Frontal cortex (tissue), 4 donors: ENCODE measurements at places on chromosomes 3 and 15. TPM values are rescaled to one million over a fixed set of nuclear protein-coding genes. Genes with fewer than 3 reads are reported as not detected.

- DNase-seq, result no peak
Measured at GRCh38 chr3:161740421-161740820, 243.8 kb downstream of the OTOL1 start.

DNA sequence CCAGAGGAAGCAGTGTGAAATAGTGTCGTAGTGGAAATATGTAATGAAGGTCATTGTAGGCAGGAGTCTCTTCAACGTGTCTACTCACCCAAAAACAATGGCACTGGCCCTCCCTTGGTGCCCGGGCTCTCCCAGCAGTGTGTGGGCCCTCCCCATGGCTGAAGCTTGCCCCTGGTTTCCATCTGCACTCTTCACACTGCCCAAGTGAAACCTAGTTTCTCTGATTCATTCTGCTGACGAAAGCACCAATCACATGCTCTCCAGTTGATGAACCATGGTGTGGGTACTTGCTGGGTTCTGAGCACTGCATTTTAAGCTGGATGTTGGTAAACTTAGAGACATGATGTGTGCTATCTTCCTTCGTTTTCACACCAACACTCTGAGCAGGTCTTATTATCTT lies 61.0 kb upstream of the AGBL1 start:
- no peak for DNase-seq

DNA sequence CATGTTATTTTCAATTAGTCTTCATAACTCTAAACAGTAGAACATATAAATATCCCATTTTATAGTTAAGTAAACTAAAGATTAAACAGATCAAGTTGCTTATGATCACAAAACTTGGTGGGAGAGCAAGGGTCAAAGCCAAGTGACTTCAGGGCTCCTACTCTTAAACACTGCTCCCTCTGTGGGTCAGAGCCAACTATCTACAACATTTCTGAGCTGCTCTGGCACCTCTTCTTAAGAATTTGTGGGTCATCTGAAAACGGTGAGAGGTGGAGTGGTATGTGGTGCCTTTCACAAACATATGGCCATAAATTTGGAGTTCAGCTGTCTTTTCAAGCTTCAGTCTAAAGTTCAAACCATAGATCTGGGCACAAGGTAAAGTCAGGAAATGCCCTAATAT lies 10.9 kb downstream of the ATG3 start:
- DNase-seq, result no peak

- no peak for DNase-seq
Measured at GRCh38 chr3:175149675-175150074, 290.5 kb downstream of the NAALADL2 start.

- no peak for DNase-seq
Measured at GRCh38 chr15:64311566-64311965, 44.4 kb downstream of the CSNK1G1 start.

The KNG1 gene
- not detected for total RNA-seq

The SLC22A13 gene
- total RNA-seq, result under 0.01 TPM

The ALG1L2 gene
- total RNA-seq, result not detected

The GHSR gene
- 0.82 TPM for total RNA-seq

GRCh38 chr3:84547971-84548970 lies 410.5 kb upstream of the CADM2 start:
- no peak for DNase-seq

- peak; percentile 40 for DNase-seq
Measured at GRCh38 chr3:143119974-143120715, 574 bp downstream of the CHST2 start.

DNA sequence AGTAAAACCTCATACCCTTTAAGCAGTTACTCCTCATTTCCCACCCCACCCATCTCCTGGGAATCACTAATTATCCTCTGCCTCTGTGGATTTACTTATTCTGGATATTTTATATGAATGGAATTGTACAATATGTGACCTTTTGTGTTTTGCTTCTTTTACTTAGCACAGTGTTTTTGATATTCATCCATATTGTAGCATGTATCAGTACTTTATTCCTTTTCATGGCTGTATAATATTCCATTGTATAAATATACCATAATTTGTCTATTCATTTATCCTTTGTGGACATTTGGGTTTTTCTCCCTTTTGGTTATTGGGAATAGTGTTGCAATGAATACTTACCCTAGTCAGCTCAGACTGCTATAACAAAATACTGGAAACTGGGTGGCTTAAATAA lies 39.2 kb downstream of the SH3GL3 start:
- no peak for DNase-seq

DNA sequence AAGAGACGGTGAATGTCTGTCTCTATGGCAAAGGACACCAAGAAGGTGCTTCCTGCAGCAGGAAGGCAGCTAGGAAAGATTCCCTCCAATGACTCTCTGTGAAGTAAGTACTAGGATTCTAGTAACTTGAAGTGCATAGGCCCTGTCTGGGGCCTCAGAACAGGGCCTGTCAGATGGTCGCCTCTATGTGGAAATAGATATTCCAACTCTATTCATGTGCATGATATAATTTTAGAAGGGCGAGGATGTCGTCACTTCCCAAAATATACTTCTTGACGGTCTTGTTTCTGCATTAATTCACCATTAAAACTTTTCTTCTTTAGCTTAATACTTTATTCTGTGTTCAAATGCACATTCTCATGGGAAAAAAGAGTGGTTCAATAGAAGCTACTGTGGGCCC lies 167.0 kb downstream of the TLE3 start:
- DNase-seq, result no peak

GRCh38 chr3:174859114-174859735 lies at the start of gene NAALADL2:
NAALADL2 (plus strand) TSS chr3:174859334.
- DNase-seq, result no peak

DNA sequence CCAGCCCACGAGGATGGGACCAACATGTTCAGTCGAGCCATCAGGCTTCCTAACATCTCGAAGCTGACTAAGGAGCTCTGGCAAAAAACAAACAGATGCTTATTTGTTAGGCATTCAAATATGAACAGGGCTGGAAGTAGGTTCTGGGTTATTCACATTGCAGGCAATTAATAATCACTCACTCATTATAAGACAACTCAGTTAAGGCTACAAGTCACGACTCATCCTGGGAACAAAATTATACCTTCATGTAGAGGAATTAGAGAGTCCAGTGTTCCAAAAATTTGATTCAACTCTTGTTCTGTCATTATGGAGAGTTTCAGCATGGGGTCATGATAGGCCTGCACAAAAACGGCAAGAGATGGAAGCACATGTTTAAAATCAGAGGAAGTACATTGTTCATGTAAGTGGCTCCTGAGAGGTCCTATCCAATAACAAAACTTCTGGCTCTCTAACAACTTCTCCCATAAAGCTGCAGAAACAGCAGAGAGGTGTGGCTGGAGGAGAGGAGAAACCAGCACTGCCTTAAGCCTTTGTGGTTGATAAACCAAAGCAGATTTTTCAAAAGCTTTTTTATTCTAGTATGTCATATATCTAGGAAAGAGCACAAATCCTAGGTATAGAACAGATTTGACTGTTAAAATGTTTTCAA lies 50.6 kb downstream of the ARHGEF3 start:
- no peak for DNase-seq

DNA sequence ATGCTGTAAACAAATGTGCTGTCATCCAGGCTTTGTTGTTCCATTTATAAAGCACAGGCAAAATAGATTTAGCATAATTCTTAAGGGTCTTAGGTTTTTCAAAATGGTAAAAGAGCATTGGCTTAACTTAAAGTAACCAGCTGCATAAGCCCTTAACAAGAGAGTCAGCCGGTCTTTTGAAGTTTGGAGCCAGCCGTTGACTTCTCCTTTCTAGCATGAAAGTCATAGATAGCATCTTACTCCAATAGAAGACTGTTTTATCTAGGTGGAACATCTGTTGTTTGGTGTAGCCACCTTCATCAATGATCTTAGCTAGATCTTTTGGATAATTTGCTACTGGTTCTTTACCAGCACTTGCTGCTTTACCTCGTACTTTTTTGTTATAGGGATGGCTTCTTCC lies 297.5 kb upstream of the DCBLD2 start:
- no peak for DNase-seq

DNA sequence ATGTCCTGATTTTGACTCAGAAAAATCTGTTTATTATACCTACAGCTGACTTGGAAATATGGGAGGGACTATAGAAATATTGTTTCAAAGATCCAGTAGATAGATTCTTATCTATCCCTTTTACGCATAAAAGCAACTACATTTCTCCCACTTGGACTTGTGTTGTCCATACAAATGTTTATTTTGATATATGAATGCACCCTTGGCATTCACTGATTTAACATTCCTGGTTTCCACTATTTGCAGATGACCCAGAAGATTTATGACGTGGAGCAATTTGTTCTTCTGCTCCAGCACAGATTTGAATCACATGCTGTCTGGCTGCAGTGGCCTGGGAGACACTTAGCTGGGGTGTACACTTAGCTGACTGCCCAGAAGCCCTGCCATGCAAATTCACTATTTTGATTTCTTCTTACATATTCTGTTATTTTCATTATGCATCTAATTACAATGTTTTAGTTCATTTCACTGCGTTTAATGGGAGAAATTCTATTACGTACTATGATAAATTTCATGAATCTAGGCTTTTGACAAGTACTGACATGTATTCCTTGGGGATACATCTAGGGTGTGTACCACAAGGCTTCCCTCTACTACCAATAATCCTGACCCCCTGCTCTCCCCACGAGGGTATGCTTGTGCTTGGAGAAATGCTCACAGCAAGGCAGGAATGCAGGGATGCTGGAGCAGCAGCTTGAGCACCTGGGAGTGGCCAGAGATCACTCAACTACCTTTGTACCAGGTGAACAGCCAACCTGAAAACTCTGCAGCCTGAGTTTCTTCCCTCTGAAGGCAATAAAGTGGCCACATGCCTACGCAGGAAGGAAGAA lies 223.6 kb upstream of the TBL1XR1 start:
- no peak for DNase-seq

The TUSC7 gene
- total RNA-seq, result not detected

DNA sequence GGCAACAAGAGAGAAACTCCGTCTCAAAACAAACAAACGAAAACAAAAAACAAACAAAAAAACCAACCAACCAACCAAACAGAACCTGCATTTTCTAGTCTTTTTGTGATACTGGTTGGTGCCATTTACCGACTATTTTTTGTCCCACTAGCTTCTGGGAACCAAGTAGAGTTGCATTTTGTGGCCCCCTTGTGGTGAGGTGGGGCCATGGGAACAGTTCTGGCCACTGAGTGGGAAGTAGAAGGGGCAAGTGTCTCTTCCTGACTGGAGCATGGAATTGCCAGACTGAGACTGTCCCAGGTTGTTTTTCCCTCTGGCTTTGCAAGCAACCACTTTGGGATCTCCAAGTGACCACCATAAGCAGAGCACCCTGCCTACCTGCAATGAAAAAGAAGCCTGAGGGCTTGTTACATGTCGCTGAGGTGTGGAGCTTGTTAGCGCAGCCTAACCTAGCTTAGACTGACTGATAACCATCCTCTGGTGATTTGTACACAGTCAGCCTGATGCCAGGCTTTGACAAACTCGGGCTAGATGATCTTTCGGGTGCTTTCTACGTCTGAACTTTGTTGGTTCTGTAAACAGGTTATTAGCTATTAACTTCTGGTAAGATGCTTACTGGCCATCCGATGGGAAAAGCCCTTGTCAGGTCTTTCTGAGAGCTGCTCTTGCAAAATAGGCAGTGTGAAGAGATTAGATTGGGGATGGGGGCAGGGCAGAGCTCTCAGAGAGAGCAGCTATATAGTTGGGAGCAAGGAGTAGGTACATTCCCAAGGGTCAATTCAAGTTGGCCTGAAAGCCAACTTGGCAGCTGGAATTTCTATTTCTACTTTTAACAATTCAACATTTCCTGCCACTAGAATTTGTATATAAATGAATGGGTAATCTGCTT lies 172.2 kb downstream of the SSR3 start:
- DNase-seq, result no peak

- no peak for DNase-seq
Measured at GRCh38 chr15:63870043-63870394, 36.3 kb upstream of the HERC1 start.

GRCh38 chr3:100602506-100603444 lies 6.6 kb upstream of the ADGRG7 start:
- DNase-seq, result no peak

The SI gene
- total RNA-seq, result not detected

The BFSP2 gene
- total RNA-seq, result not detected

The AGBL1 gene
- 1.2 TPM for total RNA-seq

- DNase-seq, result no peak
Measured at GRCh38 chr3:159792070-159792469, 196.6 kb upstream of the IL12A start.

The USP50 gene
- 2.9 TPM for total RNA-seq

The GNAT1 gene
- total RNA-seq, result not detected

The C2CD4A gene
- under 0.01 TPM for total RNA-seq

- no peak for DNase-seq
Measured at GRCh38 chr3:177350121-177350520, 152.8 kb upstream of the TBL1XR1 start.

The ERICH6 gene
- under 0.01 TPM for total RNA-seq

DNA sequence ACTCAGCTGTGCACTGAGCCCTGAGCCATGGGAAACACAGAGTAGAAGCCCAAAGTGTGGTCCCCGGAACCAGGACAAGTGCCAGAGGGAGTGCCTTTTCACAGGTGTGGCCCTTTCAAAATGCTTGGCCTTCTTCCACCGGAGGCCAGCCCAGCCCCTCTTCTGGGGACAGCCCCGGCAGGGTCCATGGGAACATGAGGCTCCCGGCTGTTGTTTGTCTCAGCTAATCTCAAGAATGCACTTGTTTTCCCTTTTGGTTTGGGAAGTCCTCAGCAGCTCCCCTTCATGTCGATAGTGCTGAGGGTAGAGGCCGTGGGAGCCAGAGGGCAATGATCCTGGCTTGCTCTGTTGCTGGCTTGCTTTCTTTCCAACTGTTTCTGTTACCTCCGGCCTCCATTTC lies 91.1 kb upstream of the MRPS22 start:
- no peak for DNase-seq

DNA sequence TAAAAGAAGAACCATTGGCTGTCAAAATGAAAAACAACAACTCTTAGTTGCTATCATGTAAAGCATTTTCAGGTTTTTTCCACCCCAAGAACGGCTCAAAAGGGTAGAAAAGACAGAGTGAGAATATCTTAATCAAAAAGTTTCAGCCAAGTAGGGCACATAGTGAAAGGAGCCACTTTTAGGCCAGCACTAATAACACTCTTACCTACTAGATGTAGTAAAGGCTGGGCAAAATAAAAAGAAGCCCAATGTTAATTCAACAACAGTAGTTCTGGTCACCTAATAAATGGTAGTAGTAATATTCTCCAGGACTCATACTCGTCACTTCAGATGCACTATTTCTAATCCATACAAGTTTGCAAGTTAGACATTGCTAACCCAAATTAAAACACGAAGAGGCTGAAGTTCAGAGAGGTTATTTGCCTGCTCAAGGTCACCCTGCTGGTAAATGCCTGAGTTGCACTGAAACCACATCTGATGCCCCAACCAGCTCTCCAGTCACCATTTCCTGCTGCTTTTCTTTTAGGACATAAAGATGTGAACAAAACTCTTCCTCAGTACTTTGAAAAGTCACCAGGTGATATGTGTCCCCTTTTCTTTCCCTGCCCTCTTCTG lies 7.5 kb downstream of the GOLIM4 start:
- no peak for DNase-seq

GRCh38 chr15:95196176-95196915 lies 965.0 kb downstream of the MCTP2 start:
- DNase-seq, result no peak

The ACKR4 gene
- total RNA-seq, result not detected

GRCh38 chr15:34147371-34148140 lies 45.7 kb downstream of the PGBD4 start:
- DNase-seq, result no peak

GRCh38 chr3:12154151-12154550 lies 4.6 kb downstream of the TIMP4 start:
- DNase-seq, result no peak

- no peak for DNase-seq
Measured at GRCh38 chr3:24963762-24964625, 464.1 kb upstream of the RARB start.

The CPLX3 gene
- 0.82 TPM for total RNA-seq
